ENCODE measurements at places on chromosomes 4 and X. TPM values are rescaled to one million over a fixed set of nuclear protein-coding genes. Genes with fewer than 3 reads are reported as not detected.

GRCh38 chr4:117996891-117997290 is 37.4 kb upstream of the NDST3 start:
- peak; percentile 87 for DNase-seq

- DNase-seq, result no peak
Observed at GRCh38 chr4:75727073-75727472, 2.7 kb downstream of the USO1 start.

Gene SLC7A11
- total RNA-seq, result 3.8 TPM

DNA sequence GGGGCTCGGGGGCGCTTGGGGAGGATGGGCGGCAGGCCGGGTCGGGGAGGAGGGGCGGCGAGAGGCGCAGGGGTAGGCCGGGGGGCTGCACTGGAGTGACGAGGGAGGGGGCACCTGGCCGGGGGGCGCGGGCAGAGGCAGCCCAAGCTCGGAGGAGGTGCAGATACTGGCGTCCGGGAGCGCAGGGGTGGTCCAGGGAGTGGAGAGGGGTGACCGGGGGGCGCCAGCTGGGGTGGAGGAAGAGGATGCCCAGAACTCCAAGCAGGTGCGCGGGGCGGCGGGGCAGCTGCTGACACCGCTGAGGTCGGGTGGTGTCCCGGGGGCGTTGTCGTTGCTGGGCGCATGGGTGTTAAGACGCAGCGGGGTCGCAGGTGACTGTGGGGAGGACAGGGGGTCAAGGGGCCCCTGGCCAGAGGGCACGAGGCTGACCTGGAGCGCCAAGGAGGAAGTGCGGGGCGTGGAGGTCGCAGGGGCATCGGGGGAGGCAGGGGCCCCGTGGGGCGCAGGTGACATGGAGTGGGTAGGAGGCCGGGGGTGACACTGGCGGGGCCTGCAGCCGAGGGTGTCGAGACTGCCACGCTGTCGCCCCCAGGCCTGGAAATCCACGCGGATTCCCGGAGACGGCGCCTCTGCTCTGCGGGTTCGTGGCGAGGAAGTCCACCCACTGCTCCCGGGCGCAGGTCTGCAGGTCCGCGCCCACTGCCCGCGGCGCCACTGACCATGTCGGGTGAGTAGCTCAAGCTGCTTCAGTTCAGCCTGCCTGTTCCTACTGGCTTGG is 928 bp downstream of the GYG2 start:
- no peak for DNase-seq

DNA sequence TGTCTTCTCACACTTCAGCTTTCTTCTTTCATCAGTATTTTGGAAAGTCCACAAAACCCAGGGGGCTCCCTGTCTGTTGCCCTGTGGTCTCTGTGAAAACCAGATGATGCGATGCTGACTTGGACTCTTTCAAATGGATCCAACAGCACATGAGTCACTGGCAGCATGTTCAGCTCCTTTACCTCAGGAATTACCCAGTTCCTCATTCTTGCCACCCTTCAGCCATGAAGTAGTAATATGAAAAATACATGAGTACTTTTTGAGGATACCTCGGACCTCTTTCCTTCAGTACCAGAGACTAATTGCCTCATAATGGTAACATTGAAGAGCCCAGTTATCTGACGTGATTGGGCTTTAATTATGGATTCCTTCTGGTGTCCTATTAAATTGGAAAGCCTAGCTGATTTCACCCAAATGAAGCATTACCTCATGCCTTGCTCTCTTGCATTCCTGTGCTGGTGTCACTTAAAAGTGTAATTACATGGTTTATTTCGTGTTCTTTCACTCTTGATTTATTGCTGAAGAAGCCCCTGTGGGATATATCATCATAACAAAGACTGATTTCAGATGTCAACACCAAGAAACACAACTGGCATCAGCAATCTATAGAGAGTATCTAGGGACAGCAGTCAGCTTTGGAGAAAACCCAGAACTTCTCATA is 63.4 kb downstream of the NFKB1 start:
- no peak for DNase-seq

Gene ARL9
- total RNA-seq, result not detected

GRCh38 chr4:17241835-17242234 is 270.1 kb downstream of the QDPR start:
- DNase-seq, result no peak

Gene BEX4
- total RNA-seq, result 61.7 TPM

DNA sequence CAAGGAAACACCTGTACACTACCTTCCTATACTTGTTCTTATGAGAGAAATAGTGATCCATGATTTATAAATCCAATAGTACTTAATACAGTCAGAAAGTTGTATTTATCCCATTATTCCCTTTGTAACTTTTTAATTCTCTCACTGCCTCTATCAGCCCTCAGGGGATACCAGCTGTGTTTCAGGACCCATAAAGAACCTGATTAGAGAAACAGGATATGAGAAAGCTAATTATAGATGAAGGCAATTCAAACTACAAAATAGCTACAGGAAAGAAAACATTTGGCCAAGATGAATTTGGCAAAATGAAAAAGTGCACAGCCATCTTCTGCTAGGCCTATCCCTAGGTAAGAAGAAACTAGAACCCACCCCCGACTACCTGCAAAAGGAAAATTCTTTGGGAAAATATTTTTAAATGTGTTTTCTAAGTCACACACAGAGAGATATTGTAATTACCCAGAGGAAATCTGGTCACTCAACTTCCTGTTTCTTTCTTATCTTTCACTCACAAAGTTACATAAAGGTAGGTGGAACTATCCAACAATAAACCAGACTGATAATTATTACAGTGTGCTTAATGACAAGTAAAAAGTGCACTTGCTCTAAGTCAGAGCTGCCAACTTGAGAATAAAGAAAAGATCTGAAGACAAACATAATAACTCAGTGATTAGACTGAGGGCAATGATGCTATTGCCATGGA is 836.5 kb upstream of the HTR2C start:
- DNase-seq, result no peak

GRCh38 chrX:19723427-19723826 is 164.0 kb downstream of the SH3KBP1 start:
- DNase-seq, result no peak

Gene SMARCA1
- total RNA-seq, result 60.7 TPM

Gene PRR32
- total RNA-seq, result not detected

GRCh38 chrX:150161193-150161592 is 201.9 kb upstream of the MAMLD1 start:
- DNase-seq, result no peak

DNA sequence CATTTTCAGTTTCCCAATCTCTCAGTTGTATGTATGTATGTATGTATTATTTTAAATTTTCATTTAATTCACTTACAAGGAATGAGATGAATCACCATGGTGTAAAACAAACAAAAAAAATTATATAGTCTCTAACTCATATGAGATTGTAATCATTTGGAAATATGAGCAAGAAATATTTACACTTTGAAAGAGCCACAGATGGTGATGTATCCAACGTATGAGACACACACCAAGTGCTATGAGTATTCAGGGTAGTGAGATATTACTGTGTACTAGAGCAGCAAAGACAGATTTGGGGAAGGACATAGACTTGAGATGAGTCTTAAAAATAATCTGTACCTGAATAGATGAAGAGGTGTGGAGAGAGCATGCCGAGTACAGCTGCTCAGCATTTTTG is 1154.4 kb downstream of the RAPGEF2 start:
- DNase-seq, result no peak

DNA sequence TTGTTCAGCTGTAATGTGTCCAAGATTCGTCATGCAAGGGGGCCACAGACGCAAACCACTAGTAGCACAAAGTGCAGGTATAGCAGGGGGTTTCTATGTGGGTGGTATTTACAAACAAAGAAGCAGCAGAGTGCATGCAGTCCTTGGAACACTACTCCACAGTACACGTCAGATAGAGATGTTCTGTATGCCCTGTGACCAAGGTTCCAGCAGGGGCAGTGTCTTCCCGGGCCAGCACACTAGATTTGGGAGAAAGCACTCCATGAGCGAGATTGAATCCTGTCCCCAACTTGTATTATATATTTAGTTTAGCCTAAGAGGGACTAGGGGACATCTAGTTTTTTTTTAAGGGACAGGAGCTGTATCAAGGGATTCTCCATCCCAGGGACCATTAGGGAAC is 54.4 kb upstream of the ESX1 start:
- DNase-seq, result peak; percentile 0

Gene RBBP7
- 131 TPM for total RNA-seq

DNA sequence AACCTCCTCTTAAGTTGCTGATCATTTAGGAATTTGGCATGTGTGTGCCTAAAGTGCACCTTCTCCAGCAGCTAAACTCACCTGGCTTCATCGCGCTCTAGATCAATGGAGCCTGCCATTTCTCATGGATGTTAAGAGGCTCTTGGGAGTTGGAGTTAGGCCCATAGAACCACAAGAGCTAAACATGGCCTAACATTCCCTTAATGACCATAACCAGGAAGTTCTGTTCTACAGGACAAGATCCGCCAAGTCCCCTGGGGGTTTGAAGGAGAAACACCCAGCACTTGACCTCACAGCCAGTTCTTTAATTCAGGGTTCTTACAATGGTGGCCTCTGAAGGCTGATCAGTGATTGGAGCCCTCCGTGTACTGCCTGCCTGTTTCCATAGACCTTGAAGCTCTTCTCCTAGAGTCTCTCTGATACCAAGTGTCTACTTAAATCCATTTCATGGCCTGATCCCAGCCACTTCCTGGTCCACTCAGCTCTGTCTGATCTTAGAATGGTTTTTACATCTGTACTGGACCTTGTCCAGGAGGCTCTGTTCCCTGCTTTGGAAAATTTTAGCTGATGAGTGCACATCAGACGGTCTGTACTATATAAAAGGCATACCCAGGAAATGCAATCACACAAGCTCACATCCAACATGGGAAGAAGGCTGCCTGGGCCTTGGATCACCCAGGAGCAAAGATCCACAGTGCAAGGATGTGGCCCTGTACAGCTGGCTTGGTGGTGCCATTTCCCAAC is 45.1 kb downstream of the RPS3A start:
- no peak for DNase-seq

Gene TMEM35A
- 0.92 TPM for total RNA-seq

DNA sequence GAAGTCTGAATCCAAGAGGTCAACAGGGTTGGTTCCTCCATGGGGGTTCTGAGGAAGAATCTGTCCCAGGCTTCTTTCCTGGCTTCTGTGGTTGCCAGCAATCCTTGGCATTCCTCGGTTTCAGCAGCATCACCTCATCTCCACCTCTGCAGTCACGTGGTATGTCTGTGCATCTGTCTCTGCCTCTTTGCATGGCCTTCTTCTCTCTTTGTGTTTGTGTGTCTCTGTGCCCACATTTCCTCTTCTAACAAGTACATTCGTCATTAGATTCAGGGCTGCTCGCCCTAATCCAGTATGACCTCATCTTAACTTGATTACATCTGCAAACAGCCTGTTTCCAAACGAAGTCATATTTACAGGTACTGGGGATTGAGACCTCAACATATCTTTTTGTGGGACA is 114.0 kb downstream of the BCOR start:
- no peak for DNase-seq

Gene FGF13
- not detected for total RNA-seq

DNA sequence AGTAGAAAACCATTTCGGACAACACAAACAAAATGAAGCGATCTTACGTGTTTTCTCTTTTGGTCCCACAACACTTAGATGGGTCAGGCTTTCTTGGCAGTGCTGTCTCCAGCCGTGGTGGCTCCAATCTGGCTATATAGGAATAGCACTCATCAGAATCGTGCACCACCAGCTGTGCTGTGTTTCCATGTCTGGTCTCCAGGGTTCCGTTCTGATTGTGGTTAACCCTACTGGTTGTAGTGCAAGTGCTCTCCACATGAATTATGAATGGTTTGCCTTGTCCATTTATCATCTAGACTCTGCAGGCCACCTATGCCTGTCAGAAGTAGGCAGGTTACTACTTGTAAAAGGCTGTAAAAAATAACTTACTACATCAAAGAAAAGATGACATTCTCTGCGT is 536.3 kb downstream of the IQCM start:
- DNase-seq, result no peak

Gene TMPRSS11F
- not detected for total RNA-seq

Gene BCORL1
- total RNA-seq, result 1.4 TPM

DNA sequence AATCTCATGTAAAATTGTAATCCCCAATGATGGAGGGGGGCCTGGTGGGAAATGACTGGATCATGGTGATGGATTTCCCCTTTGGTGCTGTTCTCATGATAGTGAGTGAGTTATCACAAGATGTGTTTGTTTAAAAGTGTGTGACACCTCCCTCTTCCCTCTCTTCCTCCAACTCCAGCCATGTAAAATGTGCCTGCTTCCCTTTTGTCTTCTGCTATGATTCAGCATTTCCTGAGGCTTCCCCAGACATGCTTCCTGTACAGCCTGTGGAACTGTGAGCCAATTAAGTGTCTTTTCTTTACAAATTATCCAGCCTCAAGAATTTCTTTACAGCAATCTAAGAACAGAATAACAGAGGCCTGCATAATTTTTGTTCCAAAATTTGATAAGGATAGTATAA is 85.2 kb downstream of the ANAPC10 start:
- peak; percentile 3 for DNase-seq

All from G401 (cell line).